SK-N-SH (cell line): ENCODE measurements at places on chromosomes 11 and 22. TPM values are rescaled to one million over a fixed set of nuclear protein-coding genes. Genes with fewer than 3 reads are reported as not detected.

The C11orf65 gene
- 0.07 and 0.29 TPM in 2 replicates for polyA plus RNA-seq

The POU2AF3 gene
- 0.07 and 0.18 TPM in 2 replicates for polyA plus RNA-seq

The LYVE1 gene
- polyA plus RNA-seq = not detected in 2 replicates

The OR8G5 gene
- polyA plus RNA-seq = not detected in 2 replicates

The NLRP6 gene
- polyA plus RNA-seq = not detected in 2 replicates

The MRGPRX3 gene
- not detected in 2 replicates for polyA plus RNA-seq

The KDM4E gene
- polyA plus RNA-seq = 0.02 TPM in 1 of 2 replicates, not detected in the other

The MIAT gene
- polyA plus RNA-seq = 5.4 and 10.4 TPM in 2 replicates

The CCDC88B gene
- polyA plus RNA-seq = 2.4 and 3.4 TPM in 2 replicates

The SELENOM gene
- 97.1 and 117 TPM in 2 replicates for polyA plus RNA-seq

The MMP12 gene
- 2.0 and 2.8 TPM in 2 replicates for polyA plus RNA-seq

The LRP5 gene
- 10.2 and 15.0 TPM in 2 replicates for polyA plus RNA-seq

The B4GAT1 gene
- 26.4 TPM in 2 replicates for polyA plus RNA-seq

The KIRREL3 gene
- polyA plus RNA-seq = 3.2 and 3.7 TPM in 2 replicates

The LAYN gene
- polyA plus RNA-seq = 366 and 437 TPM in 2 replicates

The PATE2 gene
- 0.06 and 0.07 TPM in 2 replicates for polyA plus RNA-seq

The MB gene
- polyA plus RNA-seq = 0.86 and 0.95 TPM in 2 replicates

The TECTA gene
- 0.58 and 0.88 TPM in 2 replicates for polyA plus RNA-seq

The TUB gene
- 11.3 and 16.9 TPM in 2 replicates for polyA plus RNA-seq

The SCUBE2 gene
- polyA plus RNA-seq = 0.70 and 0.76 TPM in 2 replicates

The SLC22A8 gene
- not detected in 2 replicates for polyA plus RNA-seq

The MIOX gene
- polyA plus RNA-seq = 0.05 and 0.06 TPM in 2 replicates

The CBLIF gene
- polyA plus RNA-seq = not detected in 2 replicates

The MPPED2 gene
- 0.05 and 0.10 TPM in 2 replicates for polyA plus RNA-seq

The NUP98 gene
- 56.4 and 75.6 TPM in 2 replicates for polyA plus RNA-seq

The PIH1D2 gene
- 0.97 and 2.0 TPM in 2 replicates for polyA plus RNA-seq

The TYR gene
- not detected in 2 replicates for polyA plus RNA-seq

The RIBC2 gene
- not detected in 2 replicates for polyA plus RNA-seq

The OTOG gene
- not detected in 2 replicates for polyA plus RNA-seq

The SEZ6L gene
- 0.10 and 0.11 TPM in 2 replicates for polyA plus RNA-seq

The P4HA3 gene
- 8.4 and 9.0 TPM in 2 replicates for polyA plus RNA-seq

The CHRDL2 gene
- polyA plus RNA-seq = not detected in 2 replicates

The IFITM10 gene
- polyA plus RNA-seq = 0.21 and 0.31 TPM in 2 replicates
